ENCODE measurements at places on chromosomes 6 and 20.

GRCh38 chr6:47822856-47823554 is 41.2 kb downstream of the OPN5 start:
- DNase-seq: no peak

DNA sequence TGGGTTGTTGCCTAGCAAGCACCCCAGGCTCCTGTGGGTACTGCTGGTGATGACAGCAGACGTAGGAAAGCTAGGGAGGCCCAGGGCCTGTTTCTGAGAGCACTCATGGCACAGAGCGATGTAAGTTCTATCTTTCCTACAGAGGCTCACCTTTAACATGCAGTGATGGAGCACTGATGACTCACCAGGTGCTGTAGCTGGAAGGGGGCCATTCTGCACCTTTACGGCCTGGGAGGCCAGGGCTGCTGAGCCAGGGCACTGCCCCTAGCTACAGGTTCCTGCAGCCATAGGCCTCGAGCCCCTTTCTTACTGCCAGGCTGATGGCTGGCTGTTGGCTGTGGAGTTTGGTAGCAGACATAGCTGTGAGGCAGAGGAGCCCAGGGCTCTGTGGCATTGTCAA is 31.1 kb upstream of the GPR6 start:
- DNase-seq: no peak

GRCh38 chr20:7123457-7123856 is 356.0 kb downstream of the BMP2 start:
- DNase-seq: no peak

GRCh38 chr20:64162239-64162910 is 1.9 kb upstream of the MYT1 start:
- DNase-seq: no peak

DNA sequence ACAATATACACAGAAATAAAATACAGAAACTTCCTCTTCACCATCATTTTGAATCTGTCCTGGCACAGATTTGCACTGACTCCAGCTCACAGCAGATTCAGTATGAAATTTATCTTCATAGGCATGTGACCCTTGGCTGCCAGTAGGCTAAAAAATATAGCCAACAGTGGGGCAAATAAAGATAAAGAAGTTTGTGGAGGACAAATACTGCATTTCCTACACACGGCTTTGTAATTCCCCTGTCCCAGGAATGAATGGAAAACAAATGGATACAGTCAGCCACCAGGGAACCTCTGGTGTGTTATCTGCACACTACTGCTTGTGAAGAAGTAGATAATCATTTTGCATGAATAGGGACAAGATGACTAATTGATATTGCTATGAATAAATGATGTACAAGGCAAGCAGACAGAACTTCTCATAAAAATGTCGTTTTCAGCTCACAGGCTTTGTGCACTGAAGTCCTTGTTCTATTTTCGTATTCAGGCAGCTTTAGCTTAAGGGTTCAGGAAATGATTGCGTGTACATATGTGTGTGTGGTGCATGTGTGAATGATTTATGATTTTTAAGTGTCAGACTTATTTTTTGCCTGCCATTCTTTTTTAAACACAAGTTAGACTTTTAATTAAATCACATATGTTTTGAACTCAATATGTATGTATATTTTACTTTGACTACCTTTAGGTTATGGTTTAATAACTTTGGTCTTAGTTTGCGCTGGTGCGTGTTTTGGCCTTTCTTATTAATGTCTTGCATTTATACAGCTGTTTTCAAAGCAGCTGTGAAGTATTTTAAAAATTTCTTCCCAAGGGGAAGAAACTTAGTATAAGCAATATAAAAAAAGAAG is 543.8 kb upstream of the JAG1 start:
- no peak for DNase-seq

GRCh38 chr6:72975352-72975752 is 249.9 kb downstream of the KHDC1L start:
- DNase-seq: no peak

GRCh38 chr6:3906846-3907151 is 57.6 kb downstream of the FAM50B start:
- DNase-seq: no peak

- no peak for DNase-seq
These were observed 18.3 kb downstream of the HMGN4 start for GRCh38 chr6:26556263-26557070.

- DNase-seq: no peak
These were observed 171.2 kb upstream of the SULF2 start for GRCh38 chr20:47956268-47956995.

GRCh38 chr6:134177753-134178160 is 125.3 kb upstream of the SLC2A12 start:
- DNase-seq: no peak

DNA sequence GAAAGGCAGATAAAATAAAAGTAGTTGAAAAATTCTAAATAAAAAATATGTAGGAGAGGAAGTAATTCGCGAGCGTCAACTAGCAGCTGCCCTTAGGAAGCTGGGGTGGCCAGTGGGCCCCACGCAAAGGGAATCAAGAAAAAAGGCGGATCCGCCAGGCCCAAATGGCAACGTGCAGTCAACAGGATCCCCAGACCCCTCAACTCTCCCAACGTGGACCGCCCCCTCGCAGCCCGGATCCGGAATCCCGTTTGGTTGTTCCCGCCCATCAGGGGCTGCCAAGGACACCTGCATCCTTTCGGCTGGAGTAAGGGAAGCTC is 296 bp downstream of the DZANK1 start:
- DNase-seq: no peak

DNA sequence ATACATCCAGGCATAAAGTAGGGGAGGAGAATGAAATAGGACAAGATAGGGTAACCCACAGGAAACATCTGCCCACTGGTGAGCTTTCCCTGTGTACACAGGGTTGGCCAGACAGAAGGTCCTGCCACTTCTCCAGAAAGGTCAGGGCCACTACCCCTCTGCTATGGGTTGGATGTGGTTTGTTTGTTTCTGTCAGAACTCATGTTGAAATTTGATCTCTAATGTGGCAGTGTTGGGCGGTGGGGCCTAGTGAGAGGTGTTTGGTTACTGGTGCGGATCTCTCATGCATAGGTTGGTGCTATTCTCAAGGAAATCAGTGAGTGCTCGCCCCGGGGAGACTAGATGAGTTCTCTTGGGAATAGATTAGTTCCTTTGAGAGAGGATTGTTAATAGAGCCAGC is 15.6 kb upstream of the MAS1 start:
- DNase-seq: no peak

DNA sequence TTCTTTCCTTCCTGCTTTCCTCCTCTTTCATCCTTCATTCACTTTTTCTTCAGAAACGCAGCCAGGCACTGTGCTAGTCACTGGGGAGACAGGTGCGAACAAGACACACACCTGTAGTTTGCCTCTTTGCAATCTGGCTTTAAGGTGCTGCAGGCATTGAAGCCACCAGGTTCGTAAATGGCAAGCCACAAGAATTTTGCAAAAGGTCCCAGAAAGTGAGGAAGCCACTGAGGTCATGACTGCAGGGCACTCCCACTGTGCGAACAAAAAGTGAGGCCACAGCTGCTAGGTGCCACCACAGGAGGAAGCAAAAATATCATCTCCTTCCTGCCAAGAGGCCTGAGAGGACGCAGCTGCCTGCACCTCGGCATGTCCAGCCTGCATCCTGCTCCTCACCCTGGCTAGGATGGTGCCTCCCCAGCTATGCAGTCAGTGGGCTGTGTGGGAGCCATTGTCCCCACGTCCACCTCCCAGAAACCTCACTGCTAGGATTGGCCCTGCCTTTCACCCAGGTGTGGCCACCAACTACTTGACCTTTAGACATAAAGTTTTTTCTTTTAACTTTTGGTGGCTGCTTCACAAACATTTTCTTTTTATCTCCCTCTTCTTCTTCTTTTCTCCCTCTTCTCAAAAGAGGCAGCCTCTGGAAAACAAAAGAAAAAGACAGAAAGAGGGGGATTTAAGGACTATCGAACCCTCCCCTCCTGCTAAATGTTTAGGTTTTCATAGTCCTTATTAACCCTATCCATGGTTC is 230.8 kb downstream of the BCAS1 start:
- no peak for DNase-seq

- DNase-seq: no peak
These were observed 151.0 kb upstream of the SMLR1 start for GRCh38 chr6:130676077-130676772.

- no peak for DNase-seq
These were observed 173.4 kb downstream of the BMP2 start for GRCh38 chr20:6940876-6941275.

DNA sequence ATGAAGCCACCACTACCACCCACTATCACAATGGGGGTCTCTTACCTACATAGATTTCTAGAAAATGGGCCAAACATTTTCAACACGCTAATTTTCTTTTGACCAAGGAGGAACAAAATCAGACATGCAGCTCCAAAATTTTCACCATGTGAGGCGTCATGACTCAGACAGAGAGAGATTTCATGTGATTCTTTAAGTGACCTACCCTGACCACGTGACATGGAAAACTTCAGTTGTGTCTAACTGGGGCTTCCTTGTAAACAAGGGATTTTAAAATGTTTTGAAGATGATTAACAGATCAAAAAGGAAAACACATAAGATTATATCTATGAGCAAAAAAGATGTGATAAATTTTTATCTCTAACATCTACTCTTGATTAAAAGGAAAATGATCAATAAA is 199.2 kb downstream of the TBXT start:
- DNase-seq: no peak

DNA sequence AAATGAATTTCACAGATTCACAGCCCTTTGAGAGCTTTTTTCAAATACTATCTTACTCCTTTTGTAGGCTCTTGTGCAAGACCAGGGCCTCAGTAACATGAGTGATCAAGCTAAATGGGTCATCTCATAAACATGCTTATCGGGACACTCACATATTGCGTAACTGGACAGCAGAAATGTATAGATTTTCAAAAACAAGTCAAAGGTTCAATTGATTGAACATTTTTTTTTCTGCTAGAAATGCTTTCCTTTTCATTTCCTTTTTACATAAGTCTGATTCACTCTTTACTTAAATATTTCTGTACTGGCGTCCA is 8.7 kb upstream of the SALL4 start:
- DNase-seq: no peak

DNA sequence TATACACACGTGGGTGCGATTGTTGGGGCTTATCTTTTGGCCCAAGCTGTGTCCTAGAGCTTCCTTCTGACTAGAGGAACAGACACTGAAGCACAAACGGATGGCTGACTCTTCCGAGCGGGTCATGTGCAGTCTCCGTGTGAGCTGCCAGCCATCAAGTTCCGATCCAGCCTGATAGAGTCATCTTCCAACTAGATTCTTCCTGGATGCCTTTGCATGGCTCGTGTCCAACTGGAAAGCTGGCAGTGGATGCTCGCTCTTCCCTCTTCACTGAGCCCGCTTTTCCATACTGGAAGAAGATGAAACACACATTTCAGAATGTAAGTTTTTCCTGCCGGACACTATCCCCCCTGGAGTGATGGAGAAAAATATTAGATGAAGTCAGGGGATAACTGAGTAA is 148.1 kb downstream of the SCML4 start:
- no peak for DNase-seq

- no peak for DNase-seq
These were observed 708.8 kb upstream of the MAN1A1 start for GRCh38 chr6:120058410-120058809.

Data from cortex of kidney (tissue), 1 donor.